ENCODE measurements at places on chromosomes 2 and 18.
A peak's percentile ranks its signal among the peaks of the same experiment; 100 is the strongest.

GRCh38 chr2:127170452-127171197 is 49.5 kb downstream of the CYP27C1 start:
- no peak for DNase-seq

DNA sequence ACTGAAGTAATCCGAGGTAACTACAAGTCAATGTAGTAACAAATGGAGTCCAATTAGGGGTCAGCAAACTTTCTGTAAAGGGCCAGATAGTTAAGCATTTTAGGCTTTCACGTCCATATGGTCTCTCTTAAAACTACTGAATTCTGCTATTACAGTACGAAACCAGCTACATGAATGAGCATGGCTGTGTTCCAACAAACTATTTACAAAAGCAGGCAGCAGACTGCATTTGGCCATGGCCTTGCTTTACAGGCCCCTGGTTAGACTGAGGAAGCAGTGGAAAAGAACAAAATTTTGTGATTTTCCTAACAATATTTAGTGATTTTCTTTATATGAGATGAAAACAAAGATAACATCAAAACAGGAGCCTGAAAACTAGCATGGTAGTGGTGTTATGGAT is 64.0 kb downstream of the RTN4 start:
- DNase-seq, result no peak

DNA sequence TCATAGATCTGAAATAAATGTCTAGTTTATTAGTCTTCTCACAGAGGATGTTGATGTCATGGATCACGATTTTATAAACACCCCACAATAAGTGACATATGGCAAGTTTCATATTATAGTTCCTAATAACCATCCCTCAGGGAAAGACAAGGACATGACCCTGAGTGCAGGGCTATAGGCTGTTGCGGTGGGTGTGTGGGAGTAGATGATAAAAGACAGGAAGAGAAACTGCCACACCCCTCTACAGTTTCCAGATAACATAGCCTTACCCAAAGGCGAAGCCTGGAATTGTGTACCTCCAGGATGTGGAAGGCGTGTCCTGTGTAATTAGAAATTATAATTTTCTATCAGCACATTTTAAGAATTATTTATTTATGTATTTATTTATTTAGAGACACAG is 2.4 kb upstream of the NEDD4L start:
- DNase-seq, result no peak

- no peak for DNase-seq
These were observed 77.5 kb downstream of the NCOA1 start for GRCh38 chr2:24568551-24568950.

- peak; percentile 88 for DNase-seq
These were observed 34.0 kb downstream of the QPCT start for GRCh38 chr2:37378411-37378810.

DNA sequence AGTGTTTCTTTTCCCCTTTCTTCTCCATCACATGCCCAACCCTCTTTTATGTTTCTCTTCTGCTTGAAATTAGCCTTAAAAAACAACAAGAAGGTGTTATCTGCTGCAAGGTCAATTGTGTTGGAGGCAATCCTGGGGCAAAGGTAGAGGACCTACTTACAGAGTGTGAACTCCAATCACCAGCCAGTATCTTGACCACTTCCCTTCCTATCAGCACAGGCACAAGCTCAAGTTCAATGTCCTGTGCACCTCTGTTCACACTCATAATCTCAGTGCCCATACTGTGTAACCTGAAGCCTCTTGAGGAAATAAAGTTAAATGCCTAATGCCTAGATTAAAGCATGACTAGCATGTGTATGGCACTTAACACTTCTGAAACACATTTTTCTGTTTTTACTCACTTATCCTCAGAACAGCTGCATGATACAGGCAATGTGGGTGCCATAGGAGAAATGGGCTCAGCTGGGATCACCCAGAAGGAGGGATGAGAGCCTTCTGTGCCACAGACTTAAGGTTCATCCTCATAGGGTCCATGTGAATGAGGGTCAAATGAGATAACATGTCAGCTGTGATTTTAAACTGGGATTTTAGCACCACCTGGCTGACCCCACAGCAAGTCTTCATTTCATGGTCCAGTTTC is 701.5 kb downstream of the BCL11A start:
- DNase-seq, result no peak

- DNase-seq, result no peak
These were observed 171.3 kb downstream of the SMAD7 start for GRCh38 chr18:48779462-48779861.

DNA sequence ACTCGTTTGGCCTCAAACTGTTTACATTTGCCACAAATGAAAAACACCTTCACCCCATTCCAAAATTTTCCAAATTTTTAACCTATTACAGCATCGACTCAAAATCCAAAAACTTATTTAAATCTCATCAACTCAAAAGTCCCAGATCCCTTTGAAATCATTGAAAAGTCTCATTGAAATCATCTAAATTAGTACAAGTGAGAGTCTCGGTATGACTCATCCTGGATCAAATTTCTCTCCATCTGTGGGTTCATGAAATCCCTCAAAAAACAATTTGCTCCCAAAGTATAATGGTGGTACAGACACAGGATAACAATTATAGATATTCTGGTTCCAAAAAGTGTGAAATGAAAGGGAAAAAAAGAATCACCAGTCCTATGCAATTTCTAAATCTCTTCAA is 65.1 kb downstream of the LRP1B start:
- DNase-seq, result no peak

DNA sequence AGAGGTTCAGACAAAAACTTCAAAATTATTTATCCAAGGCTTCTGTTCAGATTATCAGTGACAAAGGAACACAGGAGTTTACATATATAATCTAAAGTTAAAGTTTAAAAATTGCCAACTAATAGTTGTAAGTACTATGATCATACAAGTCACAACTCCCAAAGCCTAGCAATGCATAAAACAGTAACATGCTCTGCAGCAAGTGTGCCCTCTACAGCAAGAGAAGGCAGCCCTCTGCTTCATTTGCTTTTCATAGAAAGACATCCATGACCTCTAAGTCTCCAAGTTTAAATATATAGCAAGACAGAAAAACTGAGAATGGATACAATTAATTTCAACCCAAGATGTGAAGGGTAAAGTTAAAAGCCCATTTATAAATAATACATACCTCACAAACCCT is 13.3 kb downstream of the RAB1A start:
- DNase-seq, result no peak

DNA sequence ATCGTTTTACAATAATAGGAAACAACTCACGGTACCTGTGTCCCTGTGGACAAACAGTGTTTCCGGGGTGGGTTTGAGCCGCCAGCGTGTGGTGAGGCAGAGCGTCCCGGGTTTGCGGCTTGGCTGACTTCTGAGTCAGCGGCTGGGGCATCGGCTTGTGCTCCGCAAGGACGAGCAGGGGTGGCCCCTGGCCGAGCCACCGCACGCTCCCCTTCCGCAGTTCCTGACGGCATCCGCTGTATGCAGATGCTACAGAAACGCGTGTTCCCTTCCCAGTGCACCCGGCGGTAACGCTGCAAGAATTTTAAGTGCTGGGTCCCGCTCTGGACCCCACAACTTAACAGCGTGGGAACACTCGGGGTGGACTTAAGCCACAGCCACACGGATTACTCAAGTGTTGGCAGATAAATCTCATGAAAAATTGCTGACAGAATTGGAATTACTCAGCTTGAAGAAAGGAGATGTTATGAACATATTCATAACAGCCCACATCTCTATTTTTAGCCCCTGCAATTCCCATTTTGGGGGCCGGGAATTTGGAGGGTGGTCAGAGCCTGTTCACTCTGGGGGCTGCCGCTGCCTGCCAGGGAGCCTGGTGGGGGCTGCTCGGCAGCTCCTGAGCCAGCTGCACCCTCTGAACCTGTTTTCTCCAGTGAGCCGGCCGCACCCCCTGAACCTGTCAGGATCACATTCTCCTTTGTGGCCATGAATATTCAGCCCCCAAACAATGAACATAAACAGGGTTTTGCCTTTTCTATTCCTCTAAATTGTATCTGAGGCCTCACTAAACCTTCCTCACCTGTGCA is 12.6 kb upstream of the KCNG2 start:
- no peak for DNase-seq

GRCh38 chr2:62145478-62146100 is 50.3 kb upstream of the B3GNT2 start:
- no peak for DNase-seq

GRCh38 chr18:8808001-8808400 is 102.6 kb downstream of the MTCL1 start:
- DNase-seq, result peak; percentile 76

- DNase-seq, result no peak
These were observed 608.3 kb downstream of the GALR1 start for GRCh38 chr18:77857678-77858655.

GRCh38 chr2:122634256-122634655 is 878.8 kb downstream of the TSN start:
- DNase-seq, result peak; percentile 96

- no peak for DNase-seq
These were observed 39.5 kb downstream of the PTGR3 start for GRCh38 chr18:75169411-75169810.

DNA sequence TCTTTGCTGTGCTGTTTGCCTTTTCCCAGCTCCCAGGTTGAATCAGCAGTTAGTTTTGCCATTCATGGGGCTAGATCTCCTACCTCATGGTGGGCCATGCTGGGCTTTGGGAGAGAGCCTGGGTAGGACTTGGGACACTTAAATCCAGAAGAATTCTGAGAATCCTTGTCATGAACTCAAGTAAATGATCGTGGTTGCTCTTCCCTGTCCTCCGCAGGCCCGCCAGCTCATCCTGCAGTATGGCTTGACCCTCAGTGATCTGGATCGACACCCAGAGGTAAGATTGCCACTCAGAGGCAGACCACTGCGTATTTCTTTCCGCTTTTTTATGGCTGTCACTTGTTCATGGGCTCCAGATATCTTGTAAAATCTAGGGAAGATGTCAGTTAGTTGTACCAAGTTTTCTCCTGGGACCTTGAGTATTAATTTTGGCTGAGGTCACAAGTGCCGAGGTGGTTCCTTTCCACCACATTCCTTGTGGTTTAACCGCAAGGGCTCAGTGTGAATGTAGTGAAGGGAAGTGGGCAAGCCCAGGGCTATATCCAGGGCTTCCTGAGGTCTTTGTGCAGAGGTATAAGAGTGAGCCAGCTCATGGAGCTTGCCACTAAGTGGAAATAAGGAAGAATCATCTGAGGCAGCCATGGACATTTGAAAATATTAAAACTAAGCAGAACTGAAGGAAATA is 37.7 kb downstream of the RPIA start:
- DNase-seq, result peak; percentile 84

- DNase-seq, result no peak
These were observed 34.3 kb upstream of the LMAN1 start for GRCh38 chr18:59393381-59393780.

DNA sequence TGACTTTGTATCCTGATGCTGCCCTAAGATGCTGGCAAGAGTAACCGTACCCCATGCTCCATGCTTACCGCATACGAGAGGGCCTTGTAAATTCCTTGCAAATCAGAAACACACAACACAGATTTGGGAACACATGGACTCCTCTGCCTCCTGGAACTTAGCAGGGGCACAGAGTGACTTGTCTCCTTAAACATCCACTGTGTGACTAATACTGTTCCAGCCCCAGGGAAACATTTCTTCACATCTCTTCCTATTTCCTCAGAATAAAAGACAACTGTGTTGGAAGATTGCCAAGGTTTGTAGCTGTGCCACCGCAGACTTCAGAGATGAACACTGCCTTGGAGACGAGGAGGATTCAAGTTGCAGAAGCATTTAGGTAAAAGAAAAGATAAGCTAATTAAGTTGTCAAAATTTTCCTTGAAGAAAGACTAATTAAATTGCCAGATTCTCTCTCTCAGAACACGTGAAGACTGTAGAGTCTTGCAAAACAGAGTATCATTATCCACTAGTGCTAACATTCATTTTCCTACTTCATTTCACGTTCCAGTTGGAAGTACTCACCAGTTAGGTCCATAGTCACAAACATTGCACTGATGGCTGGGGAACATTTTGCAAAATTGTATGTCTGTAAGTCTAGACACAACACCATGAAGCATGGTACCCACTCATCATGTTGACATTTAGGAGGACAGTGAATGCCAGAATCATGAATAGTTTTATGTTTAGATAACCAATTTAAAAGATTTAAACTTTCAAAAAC is 188.8 kb downstream of the TSN start:
- peak; percentile 87 for DNase-seq

DNA sequence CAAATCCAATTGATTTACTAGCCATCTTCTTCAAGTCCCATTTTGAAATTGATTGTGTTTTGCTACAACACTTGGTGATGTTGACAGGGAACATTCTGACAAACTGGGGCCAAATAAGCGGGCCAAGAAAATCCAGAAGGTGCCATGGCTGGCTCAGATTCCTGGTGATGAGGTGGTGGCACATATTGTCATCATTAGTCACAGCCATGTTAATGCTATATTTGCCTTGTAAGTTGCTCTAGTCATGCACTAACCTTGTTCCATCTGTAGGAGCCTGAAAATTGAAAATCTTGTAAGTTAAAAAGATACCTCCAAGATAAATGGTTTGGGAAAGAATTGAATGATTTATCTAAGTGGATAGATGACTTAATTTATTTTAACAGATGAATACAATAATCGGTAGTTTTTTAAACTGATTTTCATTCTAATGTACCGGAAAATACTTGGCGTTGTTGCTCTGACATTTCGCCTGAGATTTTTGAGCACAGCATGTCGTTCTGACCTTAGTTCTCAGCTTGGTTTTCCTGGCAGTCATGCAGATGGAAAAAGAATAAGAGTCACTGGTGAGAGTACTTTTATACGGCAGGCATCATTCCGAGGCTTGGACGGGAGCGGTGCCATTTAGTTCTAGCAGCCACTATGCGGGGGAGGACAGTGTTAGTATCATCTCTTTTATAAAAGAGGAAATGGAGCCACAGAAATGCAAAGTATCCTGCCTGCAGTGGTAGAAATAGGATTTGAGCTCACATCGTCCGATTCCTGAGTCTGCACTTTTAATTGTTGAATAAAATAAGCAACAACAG is 133.9 kb downstream of the ZNF532 start:
- DNase-seq, result peak; percentile 87

DNA sequence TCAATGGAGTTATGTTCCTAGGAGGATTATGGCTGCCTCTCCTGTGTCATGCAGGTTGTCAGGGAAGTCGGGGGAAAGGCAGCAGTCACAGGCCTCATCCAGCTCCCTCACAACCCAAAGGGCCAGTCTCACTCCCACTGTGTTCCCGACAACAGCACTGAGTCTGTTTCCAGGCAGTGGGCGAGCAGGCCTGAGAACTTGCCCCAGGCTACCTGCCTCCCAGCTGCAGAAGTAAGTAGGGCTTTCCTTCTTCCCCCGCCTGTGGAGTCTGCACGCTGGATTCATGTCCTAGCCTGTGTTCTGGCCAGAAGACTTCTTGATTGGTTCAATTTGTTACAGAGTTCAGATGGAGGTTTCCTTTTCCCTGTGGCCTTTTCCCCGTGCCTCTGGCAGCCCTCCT is 8.2 kb upstream of the ZNF638 start:
- no peak for DNase-seq

DNA sequence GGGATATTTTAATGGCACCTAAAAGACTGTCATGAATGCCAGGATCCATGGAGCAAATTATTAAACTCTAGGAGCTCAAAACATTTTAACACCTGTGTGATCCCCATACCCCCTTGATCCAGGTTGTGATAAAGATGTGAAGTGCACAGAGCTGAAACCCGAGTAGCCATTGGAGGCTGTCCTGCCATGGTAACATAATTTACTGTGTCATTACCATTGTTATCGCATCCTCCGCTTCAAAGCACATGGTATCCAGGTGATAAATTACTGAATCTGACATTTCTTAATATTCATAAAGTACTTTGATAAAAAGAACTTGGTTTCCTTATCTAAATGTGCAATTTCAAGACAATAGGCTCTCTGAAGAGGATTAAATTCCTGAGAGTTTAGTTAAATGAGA is 109.3 kb downstream of the CHST9 start:
- DNase-seq, result no peak
